HCT116 (cell line): ENCODE measurements at places on chromosomes 5 and 9. TPM values are rescaled to one million over a fixed set of nuclear protein-coding genes. Genes with fewer than 3 reads are reported as not detected.

GPR150 gene
- not detected for total RNA-seq

CDH18 gene
- not detected for total RNA-seq

GNA14 gene
- 0.25 TPM for total RNA-seq

TAL2 gene
- total RNA-seq: not detected

CYFIP2 gene
- 45.1 TPM for total RNA-seq

PRUNE2 gene
- 0.59 TPM for total RNA-seq
